ENCODE measurements at places on chromosomes 6 and 20.

DNA sequence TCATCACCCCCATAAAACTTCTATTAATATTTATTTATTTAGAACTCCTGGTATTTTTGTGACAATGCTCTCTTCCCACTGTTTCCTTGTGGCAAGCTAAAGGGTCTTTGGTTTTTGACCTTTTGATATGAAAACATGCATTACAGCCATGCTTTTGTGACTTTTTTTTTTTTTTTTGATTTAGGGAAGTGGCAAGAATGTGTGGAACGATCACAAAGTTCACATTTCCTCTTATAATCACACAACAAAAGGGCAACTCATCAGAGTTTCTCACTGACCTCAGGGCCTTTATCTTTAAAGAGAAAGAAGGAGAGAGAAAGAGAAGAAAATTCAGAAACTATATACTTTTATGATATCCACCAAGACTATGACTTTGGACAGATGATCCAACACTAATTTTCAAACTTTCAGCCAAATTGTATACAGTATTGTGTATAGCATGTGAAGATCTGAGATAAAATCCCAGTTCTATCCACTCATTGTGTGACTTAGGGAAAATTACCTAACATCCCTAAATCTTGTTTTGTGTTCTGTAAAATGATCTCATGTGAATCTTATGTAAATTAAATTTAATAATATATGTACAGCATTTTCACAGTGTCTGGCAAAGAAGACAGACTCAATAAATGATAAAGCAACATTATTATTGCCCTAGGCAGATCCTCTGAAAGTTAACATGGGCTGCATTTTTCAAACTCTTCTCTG is 106.8 kb upstream of the MARCKS start:
- DNase-seq = no peak

DNA sequence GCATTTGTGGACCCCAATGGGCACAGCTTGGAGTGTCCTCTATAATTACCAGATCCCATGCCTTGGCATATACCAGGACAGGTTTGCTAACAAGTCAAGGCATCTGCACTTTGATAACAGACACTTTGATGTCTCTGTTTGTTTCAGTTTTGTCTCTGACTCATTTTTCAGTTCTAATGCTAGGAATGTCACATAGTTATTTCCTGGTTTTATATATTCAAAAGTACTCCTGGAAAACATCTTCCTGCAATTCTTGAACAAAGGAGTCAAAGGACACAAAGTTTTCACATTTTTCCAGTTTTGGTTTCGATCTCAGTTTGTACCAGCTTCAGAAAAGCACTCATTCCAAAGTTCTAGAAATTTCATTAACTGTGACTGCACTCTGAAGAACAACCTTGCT is 188.1 kb downstream of the FOXC1 start:
- no peak for DNase-seq

DNA sequence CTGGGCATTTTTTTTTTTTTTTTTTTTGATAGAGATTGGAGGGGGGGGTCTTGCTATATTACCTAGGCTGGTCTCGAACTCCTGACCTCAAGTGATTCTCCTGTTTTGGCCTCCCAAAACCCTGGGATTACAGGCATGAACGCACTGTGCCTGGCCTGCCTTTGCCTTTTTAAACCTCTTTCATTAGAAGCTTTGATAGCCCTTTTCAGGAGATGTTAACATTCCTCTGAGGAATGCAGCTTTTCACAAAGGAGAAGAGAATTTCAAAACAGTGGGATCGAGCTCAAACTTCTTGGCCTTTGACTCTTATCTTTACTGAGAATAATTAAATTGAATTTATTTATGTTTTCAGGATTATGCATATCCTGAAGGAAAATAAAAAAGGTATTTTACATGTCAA is 31.3 kb downstream of the SLC26A8 start:
- no peak for DNase-seq

DNA sequence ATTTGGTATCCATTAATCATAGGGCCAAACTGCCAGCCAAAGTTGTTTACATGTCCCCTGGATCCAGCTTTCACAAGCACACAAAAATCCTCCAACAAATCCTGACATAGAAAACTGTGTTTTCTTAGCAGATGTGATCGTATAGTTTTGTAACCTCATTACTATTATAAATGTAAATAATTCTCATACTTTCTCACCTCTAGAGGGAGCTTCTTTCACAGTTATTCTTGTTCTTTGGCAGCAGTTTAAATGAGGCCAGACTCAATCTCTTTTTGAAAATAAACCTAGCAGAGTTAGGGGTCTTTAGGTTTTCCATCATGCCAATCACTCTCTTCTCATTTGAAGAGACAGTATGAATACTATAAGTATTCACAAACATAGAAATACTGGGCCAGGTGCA is 17.0 kb upstream of the ZNF318 start:
- peak; percentile 25 for DNase-seq

DNA sequence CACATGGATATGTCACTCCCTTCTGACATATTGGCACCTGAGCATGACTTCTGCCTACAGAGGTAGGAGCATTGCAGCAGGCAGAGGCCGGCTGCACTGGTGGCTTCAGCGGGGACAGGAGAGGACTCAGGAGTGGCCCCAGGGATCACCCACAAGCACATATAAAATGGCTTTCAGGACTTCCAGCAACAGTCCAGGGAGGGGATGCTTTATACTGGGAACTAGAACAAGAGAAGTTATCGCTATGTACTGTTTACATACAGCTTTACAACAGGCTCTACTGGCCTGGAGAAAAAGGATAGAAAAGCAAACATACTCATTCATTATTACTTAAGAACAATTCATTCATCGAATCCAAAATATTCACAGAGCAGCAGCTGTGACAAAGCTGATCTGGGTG is 337.8 kb downstream of the THBS2 start:
- peak; percentile 24 for DNase-seq
